SJSA1 (cell line): ENCODE measurements at places on chromosomes 11 and 22.

DNA sequence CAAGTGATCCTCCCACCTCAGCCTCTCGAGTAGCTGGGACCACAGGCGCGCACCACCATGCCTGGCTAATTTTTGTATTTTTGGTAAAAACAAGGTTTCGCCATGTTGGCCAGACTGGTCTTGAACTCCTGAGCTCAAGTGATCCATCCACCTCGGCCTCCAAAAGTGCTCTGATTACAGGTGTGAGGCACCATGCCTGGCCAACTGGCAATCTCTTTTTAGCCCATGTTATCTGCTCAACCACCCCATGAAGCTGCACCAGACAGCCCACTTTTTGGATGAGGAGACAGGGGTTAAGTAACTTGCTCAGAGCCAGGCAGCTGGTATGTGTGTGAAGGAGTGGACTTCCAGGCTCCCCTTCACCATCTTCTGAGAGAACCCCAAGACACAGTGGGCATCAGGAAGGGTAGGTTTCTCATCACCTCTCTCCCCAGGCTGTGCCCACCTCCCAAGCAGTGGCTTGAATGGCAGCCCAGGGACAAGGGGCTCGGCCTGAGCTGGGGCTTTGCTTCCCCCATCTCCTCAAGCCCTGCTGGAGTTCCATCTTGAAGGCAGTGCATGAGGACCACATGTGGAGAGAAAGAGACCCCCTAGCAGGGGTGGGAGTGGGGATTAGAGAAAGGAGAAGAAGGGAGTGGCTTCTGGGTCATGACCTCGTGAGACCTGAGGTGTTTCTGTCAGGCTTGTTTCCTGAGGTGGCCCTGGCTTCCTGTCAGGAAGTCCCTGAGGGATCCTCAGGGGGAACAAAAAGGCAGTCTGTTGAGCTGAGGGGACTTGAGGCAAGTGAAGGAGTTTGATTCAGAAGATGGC is 87.5 kb upstream of the PARVA start:
- DNase-seq, result no peak

DNA sequence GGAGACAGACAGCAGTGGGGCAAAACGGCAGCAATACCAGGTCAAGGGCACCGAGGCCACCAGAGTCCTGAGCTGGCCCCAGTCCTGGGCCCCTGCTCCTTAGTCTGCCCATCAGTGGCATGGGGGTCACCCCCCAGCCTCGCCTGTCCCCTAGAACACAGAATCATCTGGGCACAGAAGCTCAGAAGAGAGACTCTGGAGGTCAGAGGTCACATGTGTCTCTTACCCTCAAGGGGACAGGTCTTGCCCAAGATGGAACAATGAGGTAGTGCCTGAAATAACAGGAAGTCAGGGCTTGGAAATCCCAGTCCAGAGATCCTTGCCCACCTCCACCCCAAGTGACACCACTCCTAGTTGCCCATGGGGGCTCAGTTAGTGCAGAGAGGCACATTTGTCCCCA is 20.6 kb downstream of the PDE2A start:
- no peak for DNase-seq

- no peak for DNase-seq
Measured at GRCh38 chr22:22558071-22558971, 744 bp downstream of the PRAME start.

- DNase-seq, result peak; percentile 51
Measured at GRCh38 chr11:12901874-12902481, 107.1 kb upstream of the RASSF10 start.

DNA sequence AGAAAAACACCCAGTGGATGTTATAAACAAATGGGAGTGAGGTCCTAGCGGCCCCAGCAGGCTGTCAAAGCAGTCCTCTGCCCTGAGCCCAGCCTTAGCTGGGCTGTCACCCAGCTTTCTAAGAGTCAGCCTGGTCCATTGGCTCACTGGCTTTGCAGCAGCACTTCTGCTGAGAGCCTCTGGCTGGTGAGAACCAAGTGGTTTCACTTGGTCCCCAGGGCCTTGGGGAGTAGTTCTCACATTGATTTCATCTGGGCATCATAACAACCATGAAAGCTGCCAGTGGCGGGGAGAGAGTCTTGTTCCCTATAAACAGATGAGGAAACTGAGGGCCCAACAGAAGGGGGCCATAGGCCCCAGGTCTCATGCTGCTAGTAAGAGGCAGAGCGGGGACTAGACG is 11.4 kb downstream of the SEC14L6 start:
- DNase-seq, result no peak

GRCh38 chr11:48129697-48130395 is 86.8 kb upstream of the OR4B1 start:
- no peak for DNase-seq

GRCh38 chr11:105092256-105093239 is 47.0 kb downstream of the CARD18 start:
- DNase-seq, result no peak

GRCh38 chr11:117443266-117444186 is 115.9 kb downstream of the CEP164 start:
- peak; percentile 52 for DNase-seq

- no peak for DNase-seq
Measured at GRCh38 chr11:124039557-124039956, 1.6 kb downstream of the OR10G7 start.

- no peak for DNase-seq
Measured at GRCh38 chr11:8097926-8098325, 16.9 kb downstream of the TUB start.

GRCh38 chr11:5088556-5088955 is 19.2 kb downstream of the OR52E1 start:
- no peak for DNase-seq

GRCh38 chr11:63918507-63919191 is 1.7 kb upstream of the RCOR2 start:
- no peak for DNase-seq

DNA sequence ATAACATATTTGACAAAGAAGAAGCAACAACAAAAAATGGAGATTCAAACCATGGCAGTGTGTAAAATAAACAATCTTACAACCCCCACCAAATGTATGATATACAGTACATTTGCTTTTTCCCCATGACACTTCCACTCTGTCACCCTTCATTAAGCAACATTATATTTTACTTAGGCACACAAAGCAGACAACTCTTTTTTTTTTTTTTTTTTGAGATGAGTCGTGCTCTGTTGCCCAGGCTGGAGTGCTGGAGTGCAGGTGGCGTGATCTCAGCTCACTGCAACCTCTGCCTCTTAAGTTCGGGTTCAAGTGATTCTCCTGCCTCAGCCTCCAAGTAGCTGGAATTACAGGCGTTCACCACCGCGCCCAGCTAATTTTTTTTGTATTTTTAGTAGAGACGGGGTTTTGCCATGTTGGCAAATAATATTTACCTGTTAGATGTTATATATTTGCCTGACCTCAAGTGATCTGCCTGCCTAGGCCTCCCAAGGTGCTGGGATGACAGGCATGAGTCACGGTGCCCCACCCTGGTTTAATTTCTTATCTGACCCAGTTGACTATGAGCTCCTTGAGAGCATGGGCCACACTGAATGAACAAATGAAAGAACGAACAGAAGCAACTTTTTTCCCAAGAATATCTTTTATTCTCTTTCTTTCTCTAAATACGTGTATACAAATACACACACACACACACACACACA is 5.5 kb upstream of the PCF11 start:
- no peak for DNase-seq

- DNase-seq, result no peak
Measured at GRCh38 chr11:64581057-64581523, 9.9 kb upstream of the SLC22A12 start.

- no peak for DNase-seq
Measured at GRCh38 chr11:92046103-92046502, 178.5 kb upstream of the FAT3 start.

- DNase-seq, result no peak
Measured at GRCh38 chr11:119741369-119742262, 12.6 kb upstream of the NECTIN1 start.

DNA sequence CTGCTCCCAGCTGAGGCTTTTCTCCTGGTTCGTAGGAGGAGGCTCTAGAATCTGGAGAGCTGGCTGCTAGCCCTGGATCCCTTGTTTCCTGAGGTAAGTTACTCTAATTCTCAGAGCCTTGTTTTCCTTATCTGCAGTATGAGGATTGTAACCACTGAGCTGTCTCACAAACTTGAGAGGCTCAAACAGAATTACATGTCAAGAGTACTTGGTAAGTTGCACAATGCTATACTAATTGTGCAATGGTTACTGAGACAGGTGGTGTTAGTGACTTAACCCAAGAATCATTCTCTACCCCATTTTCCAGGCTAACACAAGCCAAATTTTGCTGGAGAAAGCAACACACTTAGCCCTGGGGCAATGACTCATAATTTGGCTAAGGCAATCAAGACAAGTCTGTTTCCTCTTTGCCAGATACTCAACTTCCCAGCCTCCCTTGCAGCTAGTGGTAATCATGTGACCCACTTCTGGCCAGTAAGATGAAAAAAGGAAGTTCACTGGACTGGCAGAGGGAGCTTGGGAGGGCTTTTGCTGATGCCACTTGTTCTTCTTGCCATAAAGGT is 348.0 kb downstream of the TENM4 start:
- DNase-seq, result peak; percentile 4

GRCh38 chr11:16448123-16448717 is 91.9 kb upstream of the SOX6 start:
- DNase-seq, result no peak

GRCh38 chr11:21229224-21229623 is 559.8 kb downstream of the NELL1 start:
- no peak for DNase-seq

DNA sequence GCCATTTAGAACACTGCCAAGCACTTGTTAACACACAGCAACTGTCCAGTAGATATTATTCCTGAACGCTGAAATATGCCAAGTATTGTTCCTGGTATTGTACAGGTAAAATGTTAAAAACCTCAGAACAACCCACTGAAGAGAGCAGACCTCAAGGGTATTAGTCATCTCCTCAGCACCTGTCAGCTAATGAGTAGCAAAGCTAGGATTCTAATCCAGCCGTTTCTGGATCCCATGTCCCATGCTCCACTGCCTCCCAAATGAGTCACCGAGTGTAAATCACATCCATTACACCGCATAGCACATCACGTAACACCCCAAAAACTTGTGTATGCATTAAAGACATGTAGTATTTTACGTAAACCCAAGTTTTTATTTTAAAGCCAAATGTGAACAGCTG is 705.4 kb upstream of the TENM4 start:
- DNase-seq, result no peak

GRCh38 chr11:113286509-113287497 is 27.6 kb upstream of the TTC12 start:
- DNase-seq, result no peak

DNA sequence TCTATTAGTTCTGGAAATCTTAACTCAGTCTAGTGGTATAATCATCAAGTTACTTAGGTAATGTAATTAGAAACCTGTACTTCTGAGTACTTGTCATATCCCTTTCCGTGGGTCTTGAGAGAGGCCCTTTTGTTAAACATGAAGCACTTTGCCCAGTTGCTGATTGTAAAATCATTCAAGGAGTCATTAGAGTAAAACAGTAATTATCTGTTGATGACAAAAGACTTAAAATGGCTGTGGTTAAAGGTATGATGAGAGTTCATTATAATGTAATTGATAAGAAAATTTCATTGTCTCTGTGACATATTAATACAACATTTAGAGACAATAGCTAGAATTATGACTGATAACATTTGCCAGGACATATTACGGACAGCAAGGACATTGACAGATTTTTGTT is 34.3 kb downstream of the PRR5L start:
- DNase-seq, result no peak

DNA sequence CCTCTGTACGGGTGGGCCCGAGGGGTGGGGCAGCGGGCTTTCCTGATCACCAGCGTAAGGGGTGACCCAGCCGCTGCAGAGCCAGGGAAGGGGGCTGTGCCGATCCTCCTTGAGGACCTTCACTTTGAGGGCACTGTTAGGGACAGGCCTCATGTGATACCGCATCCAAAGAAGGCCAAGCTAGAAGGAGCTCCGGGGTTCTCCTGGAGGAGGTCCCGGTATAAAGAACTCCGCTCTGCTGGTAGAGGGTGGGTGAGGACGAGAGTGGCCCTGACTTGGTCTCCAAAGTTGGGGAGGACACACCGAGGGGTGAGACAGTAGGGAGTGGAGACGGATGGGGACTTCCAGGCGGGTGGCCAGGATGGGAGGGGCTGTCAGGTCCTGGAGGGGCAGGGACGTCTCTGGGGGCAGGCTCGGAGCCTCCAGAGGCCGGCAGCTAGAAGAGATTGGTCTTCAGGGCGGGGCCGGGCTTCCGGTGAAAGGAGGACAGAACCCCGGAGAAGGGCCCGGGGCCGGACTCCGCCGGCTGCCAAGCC is 4.6 kb downstream of the PHOX2A start:
- peak; percentile 12 for DNase-seq
